ENCODE measurements at places on chromosomes 1 and 21.

GRCh38 chr1:242723044-242723716, 198.7 kb upstream of the PLD5 start:
- DNase-seq: no peak

DNA sequence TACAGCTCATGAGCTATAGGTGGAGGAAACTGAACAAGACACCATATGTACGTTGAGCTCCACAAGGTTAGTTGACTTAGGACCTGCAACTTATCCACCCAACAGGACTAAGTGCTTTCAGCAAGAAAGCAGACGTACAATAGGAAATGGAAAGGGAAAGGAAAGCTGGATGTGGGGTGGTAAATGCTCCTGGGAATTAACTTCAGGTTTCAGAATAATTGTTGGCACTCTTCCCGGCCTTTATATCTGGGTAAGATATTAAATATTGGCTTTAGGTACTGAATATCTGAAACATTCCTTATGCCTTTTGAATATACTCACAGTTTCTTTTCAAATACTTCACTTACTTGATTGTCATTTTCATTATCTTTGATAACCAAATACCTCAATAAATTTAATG, 36.3 kb downstream of the GLMN start:
- DNase-seq: no peak

- no peak for DNase-seq
These were observed 11.1 kb upstream of the CHI3L1 start for GRCh38 chr1:203197625-203198024.

DNA sequence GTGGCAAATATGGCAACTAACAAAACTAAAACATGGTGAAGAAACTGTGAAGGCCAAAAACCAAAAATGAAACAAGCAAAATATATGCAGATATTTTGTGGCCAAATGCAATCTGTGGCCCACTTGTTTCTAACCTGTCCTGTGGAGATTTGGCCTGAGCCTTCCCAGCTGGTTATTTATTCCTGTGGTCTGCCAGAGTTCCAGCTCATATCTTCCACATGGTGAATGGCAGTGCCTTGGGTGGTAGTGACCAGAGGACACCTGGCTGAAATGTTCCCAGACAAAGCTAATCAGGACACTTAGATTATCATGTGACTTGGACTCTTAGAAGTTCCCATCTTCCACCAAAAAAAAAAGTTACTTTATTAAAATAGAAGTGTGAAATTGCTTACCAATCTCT, 39.7 kb downstream of the RNASEL start:
- DNase-seq: no peak
